Epithelial cell of prostate (primary cell): ENCODE measurements at places on chromosomes 6 and 20.

DNA sequence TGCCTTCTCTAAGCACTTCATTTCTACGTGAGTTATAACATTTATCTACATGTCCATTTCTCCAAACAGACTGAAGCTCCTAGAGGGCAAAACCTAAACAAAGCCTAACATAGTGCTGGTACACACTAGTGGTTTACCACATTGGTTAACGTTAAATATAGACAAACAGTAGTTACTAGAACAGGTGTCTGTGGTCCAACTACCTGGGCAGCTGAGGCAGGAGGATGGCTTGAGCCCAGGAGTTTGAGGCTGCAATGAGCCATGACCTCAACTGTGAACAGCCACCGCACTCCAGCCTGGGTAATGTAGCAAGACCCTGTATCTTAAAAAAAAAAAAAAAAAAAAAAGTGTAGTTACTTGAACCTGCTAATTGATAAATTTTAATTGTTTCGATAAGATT, 26.5 kb downstream of the PTPRK start:
- no peak for DNase-seq

DNA sequence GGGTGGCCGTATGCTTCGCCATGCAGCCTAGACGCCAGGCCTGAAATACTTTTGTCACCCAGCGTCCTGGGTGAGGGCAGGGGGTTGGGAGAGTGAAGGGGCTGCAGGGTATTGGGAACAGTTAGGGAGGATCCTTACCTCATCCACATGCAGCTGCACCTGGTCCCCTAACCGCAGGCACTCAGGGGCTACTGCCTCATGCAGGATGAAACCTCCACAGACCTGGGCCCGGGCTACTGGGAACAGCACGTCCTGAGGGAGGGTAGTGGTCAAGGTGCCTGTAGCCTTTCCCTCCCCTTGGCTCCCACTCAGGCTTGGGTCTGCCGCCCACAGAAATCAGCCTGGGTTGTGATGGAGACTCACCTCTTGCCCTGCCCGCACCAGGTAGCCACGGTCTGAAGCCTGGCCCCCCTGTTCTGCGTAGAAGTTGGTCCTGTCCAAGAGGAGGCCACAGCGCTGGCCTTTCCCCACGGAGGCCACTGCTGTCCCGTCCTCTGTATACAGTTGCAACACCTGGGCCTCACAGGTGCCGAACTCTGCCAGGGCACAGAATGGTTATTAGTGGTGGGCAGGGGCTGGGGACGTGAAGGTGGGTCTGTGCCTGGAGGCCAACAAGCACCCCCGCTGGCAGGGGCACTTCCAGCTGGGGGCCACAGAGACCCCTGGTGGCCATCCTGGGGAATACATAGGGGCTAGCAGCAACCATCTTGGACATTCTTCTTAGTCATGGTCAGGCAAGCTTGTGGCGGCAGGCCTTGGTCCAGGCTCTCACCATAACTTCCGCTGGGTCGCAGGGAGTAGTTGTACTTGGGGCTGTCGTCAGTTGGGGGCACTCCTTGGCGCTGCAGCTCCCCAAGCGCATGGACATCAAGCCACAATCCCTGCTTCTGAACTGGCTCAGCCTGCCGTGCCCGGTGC, 8.6 kb downstream of the AARS2 start:
- no peak for DNase-seq

GRCh38 chr6:71476872-71477271, 188.3 kb downstream of the OGFRL1 start:
- no peak for DNase-seq

DNA sequence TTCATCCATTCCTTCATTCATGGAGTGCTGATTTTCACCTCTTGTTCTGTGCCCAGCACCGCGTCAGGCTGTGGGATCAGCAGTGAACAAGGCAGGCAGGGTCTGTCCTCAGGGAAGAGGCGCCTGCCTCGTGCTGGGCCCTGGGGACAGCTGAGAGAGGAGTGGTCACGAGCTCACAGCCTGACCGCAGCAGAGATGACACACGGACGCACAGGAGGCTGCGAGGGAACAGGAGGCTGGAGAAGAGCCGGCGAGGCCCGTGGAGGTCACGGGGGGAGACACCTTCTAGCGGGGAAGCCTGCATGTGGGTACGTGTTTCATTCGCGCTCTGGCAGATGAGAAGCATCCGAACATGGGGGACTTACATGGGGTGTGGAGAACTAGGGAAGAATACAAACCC, 27.5 kb downstream of the PXDC1 start:
- DNase-seq: no peak

DNA sequence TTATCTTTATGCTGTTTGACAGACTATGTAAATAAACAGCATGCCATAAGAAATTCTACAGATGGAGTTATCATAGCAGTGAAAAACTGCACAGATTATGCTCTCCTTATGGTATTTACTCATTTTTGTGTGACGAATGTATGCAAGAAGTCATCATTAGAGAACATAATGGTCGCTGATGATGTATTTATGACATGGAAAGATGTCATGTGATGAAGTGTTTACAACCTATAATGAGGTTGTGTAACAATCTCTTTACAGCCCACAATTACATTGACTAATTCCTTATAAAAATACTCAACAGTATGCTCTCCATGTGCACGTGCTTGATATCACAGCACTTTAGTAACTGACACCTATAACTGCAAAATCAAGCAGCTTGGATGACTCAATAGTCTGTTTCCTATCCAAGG, 192.4 kb downstream of the BMP2 start:
- DNase-seq: peak; percentile 33

- no peak for DNase-seq
Measured at GRCh38 chr6:72386324-72386723, 235.5 kb upstream of the KCNQ5 start.

- DNase-seq: no peak
Measured at GRCh38 chr6:124539096-124539495, 423.1 kb upstream of the RNF217 start.

GRCh38 chr6:143195349-143195845, 134.7 kb downstream of the AIG1 start:
- DNase-seq: no peak

DNA sequence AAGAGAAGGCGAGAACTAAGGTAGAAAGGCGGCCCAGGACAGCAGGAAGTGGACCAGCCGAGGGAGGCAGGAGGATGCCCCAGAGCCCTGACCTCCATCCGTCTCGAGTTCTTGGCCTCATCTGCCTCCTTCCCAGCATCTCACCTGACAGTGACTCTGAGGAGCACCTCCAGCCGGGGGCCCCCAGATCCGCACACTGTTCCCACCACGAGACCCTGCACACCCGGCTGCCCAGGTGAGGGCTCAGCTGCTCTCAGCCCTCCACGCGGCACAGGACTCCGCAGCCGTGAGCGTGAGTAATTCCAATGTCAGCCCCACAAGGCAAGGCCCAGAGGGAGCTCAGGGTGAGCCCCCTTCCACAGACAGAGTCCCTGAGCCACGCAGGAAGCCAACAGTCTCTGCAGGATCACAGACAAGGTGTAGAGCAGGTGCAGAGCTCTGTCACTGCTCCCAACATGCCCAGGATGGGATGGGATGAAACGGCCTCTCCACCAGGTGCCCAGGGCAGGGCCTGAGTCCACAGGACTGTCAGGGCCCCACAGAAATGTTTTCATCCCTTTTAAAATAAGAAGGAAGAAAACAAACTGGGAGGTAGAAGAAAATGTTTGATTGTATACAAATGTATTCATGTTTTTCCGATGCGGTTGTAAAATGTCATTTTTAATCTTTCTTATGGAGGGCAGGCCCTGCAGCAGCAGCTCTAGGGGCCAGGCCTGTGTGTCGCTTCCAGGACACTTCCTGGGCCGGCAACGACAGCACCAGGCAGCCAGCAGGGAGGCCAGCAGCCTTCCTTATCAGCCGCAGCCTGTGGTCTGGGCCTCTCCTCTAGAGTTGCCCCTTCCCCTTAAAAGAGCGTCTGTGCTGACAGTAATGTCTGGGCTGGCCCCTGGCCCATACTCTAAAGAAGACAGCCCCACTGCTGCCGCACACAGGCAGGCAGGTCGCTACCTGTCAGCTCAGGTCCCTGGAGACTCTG, 66.9 kb downstream of the DLL1 start:
- no peak for DNase-seq

DNA sequence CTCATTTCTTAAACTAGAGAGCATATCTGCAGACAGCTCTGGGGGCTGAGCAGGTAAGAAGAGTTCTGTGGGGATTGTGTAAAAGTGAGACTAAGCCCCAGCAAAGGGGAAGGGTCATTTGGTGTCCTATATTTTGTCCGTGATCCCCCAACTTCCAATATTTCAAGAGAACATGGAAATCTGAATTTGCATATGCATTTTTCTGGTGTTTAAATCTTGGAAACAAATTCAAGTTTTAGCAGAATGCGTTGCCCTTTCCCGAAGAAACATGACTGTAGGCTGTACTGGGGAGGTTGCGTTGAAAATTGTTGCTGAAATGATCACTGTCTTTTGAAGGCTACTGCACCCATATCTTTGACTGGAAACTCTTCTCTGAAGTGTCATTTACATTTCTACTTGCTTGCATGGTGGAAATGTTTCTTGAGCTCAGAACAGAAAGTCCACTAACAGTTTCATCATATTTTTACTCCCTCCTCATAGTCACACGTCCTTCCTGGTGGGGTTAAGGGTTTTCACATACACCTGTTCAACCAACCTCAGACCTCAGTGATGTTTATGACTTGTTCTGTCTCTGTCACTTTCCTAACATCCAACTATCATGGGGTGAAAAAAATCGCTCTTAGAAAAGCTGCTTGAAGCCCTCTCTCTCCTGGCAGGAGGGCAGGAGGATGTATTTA, 140.3 kb downstream of the BCAS1 start:
- no peak for DNase-seq

- DNase-seq: peak; percentile 48
Measured at GRCh38 chr6:116370760-116371119, at the start of gene DSE. TSS of gene DSE (plus strand) at chr6:116370947. CDS start at chr6:116399251, 28,304 bp downstream.

- DNase-seq: no peak
Measured at GRCh38 chr6:169884158-169884557, 132.7 kb downstream of the ERMARD start.

- no peak for DNase-seq
Measured at GRCh38 chr6:112044856-112045255, 9.0 kb upstream of the CCN6 start.

- DNase-seq: no peak
Measured at GRCh38 chr6:41720262-41720620, 15.2 kb downstream of the TFEB start.

GRCh38 chr6:5053864-5054244, 31.3 kb upstream of the PPP1R3G start:
- no peak for DNase-seq

DNA sequence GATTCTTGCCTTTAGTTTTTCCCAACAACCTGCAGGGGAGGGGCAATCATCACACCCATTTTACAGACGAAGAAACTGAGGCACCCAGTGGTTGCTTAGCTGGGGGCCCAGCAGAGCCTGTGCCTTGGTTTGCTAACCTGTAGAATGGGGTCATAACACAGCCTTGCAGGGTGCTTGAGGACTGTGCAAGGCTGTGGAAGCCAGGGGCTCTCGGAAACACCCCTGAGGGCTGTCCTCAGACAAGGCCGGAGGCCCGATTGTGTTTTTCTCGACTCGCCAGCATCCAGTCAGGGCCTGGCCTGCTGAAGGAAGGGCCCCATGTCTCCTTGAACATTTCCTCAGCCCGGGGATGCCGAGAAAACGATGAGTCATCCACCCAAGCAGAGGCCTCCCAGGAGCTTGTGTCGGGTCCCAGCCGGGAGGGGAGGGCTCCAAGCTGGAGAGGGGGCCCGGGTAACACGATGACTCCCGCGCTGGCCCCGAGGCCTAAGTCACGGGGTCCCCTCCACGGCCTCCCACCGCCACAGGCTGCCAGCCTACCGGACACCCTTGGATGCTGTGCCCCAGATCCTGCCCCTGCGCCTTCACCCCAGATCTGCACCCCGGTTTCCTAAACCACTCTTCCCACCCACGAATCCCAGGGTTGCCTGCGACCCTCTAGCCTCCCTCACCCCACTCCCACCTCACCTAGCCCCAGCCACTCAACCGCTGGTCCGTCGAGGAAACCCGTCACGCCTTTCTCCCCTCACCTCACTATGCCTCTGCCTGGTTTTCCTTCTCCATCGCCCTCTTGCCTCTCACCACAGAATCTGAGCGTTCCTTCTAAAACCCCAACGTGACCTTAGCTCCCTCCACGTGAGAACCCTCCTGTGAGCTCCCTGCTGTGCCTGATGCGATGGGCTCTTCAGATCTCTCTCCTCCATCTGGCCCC, 10.6 kb downstream of the NOL4L start:
- DNase-seq: no peak

DNA sequence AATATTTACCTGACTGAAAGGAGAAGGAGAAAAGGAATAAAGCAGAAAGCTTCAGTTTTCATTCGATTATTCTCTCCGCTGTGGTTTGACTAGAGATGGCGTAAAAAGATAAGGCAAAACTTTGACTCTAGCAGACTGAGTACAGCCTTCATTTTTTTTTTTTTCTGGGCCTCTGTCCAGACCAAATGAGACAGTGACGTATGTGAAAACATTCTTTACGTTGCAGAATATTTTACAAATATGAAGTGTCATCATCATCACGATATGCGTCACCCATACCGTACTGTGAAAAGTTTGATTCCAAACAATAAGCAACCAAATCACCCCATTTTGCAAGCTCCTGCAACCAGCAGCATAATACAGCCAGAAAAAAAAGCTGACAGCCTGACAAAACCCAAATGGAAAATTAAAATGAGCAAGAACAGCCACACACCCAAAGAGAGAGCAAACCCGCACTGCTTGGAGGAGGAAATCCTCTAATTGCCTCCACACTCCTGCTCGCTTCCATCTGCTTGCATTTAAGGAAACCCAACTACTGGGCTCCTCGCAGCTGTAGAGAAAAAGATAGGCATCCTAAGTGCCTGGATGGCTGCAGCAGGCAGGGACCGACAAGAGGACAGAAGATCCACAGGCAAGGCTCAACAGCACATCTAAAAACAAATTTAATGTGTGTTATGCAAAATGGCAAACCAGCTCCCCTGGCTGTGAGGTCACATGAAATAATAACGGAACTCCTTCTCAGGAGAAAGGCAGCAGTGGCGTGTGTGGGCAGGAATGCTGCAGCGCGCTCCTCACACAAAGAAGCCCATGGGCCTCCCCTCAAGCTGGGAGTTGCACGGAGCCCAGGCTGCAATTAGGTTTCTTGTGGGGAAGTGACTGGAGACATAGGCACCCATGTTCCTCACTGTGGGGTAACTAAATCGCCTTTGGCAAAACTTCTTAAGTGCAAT, 113.1 kb downstream of the FYN start:
- no peak for DNase-seq

GRCh38 chr6:129643968-129644367, 66.0 kb downstream of the ARHGAP18 start:
- no peak for DNase-seq

- no peak for DNase-seq
Measured at GRCh38 chr20:34859367-34859766, 13.3 kb downstream of the GGT7 start.

GRCh38 chr20:40090236-40090635, 598.8 kb downstream of the MAFB start:
- DNase-seq: peak; percentile 27

DNA sequence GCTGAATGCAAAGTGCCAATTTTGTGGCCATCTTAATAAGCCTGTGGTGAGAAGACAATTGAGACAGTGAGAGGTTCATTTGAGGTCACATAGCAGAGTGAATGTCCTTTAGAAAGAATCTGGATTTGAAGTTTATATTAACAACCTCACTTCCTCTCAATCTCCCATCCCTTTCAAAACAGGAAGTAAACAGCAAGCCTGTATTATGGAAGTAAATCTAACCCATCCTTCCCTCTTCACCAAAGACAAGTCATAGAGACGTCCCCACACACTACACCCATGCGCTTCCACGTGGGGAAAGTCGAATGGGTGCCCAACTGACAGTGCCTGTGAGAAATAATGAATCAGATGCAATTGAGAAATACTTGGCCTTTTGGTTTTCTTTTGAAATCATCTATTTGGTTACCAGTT, 28.8 kb upstream of the CCND3 start:
- DNase-seq: no peak
